ENCODE measurements at places on chromosomes 12 and 14. TPM values are rescaled to one million over a fixed set of nuclear protein-coding genes. Genes with fewer than 3 reads are reported as not detected.

- no peak for DNase-seq
Observed at GRCh38 chr14:21960636-21961035, 287.0 kb upstream of the OR4E1 start.

Gene ANG
- total RNA-seq, result not detected

Gene RAD9B
- 0.95 TPM for total RNA-seq

GRCh38 chr12:55932551-55932910, 1.6 kb downstream of the DGKA start:
- peak; percentile 82 for DNase-seq

- no peak for DNase-seq
Observed at GRCh38 chr14:35878272-35879150, 52.4 kb downstream of the BRMS1L start.

DNA sequence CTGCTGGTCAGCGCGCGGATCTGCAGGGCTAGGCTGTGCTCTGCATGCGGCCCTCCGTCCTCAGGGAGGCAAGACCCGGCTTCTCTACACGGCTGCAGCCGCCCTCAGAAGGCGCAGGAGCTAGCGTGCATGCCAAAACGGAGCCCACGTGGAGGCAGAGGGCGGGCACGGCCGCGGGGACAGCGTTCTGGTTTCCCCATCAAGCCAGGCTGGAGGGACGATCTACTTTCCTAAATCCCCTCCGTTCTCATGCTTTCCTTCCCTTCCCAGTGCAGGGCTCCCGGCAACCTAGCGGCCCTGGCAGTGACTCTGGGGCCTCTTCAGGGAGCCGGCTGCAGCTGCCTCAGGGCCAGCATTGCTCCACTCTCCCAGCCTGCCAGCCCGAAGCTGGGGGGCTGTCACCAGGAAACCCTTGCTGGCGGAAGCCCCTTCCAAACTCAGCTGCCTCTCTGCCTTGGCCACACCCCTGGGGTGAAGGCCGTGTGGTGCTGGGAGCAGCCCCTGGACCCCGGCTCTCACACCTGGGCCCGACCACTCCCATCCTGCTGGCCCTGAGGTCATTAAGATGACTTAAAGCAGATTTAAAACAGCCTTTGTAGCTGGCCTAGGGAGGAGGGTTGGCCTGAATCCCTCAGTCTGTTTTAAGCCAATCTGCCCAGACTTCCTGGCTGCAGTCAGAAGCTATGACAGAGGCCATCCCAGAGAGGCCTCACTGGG, 9.2 kb upstream of the GOLGA3 start:
- DNase-seq, result no peak

DNA sequence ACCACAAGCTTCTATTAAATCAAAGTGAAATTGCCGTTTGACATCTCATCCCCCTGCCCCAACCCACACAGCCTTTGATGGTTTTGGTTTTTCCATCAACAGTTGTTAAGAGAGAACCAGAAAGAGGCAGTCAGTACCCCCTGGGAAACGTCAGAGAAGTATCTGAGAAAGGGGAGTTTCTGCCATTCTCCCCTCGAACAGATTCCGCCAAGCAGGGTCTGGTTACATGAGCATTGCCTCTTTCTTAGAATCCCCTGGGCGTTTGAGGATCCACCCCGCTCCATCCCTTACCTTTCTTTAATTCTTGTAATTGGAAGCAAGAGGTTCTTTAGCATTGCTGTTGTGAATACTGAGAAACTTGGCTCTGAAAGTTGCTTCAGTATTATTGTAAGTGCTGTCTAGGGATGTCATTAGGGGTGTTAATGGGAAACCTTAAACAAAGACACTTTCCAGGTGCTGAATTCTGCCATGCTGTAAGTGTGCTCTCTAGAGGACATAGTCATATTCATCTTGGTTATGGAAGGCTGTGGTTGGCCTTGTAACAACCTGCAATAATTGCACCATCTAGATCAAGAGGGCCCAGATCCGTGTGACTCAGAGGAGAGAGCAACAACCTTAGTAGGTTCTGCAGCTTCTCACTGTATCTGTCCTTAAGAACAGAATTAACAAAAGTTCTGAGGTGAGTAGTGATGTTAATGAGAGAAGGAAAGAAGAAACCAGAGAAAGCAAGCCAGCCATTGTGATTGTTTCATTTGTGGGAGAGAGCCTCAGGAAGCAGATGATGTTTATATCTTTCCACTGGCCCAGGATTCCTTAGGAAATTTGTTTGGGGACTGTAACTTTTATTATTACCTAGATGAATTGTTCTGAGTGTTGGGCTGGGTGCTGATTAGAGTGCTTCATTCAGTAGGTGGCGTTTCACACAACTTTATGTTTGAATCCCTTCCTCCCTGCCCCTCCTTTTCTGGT, 9.0 kb downstream of the TMBIM6 start:
- peak; percentile 77 for DNase-seq

- DNase-seq, result no peak
Observed at GRCh38 chr12:52264435-52264825, 10.0 kb upstream of the KRT86 start.

DNA sequence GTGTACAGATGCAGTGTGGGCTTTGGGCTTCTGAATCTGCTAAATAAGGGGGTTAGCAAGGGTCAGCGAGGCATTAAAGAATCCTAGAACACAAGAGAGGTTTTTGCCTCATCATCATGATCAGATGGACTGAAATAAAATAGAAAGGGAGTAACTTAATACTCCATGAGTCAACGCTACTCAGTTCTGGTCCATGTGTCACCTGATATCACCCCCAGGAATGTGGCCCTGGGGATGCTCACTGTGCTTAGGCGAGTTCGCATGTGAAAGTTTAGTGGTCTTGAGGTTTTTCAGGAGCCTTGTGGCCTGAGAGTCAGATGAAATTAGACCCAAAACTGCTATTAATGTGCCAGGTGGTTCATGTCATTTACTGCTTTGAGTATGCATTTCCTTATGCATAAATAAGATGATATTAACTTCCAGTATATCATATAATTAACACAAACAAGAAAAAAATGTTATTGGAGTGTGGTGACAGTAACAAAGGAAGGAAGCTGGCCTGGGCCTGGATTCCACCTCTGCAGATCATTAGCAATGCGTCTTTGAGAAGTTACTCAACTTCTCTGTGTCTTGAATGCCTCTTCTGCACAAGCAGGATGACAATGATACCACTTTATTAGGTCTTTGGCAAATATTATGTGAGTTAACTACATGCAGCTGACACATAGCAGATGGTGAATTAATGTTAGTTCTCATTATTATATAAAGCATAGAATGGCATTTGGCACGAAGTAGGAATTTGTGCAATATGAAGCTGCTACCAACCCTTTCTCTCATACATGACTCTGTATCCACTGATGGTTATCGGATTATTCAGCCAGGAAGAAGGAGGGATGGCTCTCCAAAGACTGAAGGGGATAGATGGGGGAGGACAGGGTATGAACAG, 1272.6 kb downstream of the AACS start:
- DNase-seq, result no peak

Gene CIROP
- not detected for total RNA-seq

Gene PAX9
- not detected for total RNA-seq

Gene DYRK4
- 29.9 TPM for total RNA-seq

Gene AMN
- total RNA-seq, result 0.35 TPM

Gene TEX22
- 6.4 TPM for total RNA-seq

GRCh38 chr12:5846950-5847349, 98.1 kb downstream of the ANO2 start:
- DNase-seq, result no peak

DNA sequence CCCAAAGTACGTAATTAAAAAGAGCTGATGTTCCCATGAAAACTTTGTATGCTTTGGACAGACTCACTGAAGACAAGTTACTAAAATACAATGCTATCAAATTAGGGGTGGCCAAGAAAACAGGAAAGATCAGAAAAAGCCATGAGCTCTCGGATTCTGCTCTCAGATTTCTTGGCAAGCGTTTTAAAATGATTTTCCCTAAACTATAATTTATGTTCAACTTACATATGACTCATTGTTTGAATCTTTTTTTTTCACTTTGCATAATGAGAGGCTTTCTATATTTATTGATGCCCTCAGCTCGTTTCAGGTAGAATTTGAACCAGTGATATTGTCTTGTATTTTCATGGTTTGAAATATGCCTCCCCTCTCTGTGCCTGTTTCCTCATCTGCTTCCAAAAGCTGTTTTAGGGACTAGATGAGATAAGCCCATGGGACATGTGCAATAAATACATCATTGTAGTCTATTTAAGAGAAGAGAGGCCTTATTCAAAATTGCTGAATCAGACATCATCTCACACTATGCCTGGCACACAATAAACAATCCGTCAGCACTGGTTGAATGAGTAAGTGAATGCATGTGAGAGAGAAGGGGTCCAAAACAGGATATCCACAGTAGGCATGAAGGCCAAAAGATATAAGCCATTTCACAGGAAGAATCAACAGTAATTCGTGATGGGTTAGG, 4.7 kb upstream of the IPO8 start:
- DNase-seq, result no peak

DNA sequence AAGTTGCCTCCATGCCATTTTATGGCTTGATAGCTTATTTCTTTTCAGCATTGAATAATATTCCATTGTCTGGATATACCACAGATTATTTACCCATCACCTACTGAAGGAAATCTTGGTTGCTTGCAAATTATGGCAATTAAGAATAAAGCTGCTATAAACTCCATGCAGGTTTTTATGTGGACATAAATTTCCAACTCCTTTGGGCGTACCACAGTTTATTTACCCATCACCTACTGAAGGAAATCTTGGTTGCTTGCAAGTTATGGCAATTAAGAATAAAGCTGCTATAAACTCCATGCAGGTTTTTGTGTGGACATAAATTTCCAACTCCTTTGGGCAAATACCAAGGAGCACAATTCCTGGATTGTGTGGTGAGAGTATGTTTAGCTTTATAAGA, 12.6 kb upstream of the PLEKHH1 start:
- no peak for DNase-seq

DNA sequence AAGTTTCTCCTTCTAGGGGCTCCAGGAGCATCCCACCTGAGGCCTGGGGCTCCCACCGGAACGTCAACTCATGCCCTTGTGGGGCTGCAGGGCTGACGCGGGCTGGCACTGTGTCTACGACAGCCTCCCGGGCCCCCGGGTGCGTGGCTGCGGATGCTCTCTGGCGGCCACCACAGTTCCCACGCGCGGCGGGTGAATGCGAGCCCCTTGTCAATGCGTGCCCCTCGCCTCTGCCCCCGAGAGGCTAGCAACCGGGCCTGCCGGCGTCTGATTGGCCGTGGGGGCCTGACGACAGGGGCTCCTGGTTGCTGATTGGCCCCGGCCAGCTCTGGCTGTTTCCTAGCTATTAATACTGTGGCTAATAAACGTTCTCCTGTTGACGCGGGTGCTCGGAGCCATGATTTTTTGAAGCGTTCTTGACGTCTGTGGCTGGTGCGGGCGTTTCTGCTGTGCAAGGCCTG, 1.8 kb upstream of the MEG3 start:
- DNase-seq, result no peak

Gene SERPINA12
- not detected for total RNA-seq

DNA sequence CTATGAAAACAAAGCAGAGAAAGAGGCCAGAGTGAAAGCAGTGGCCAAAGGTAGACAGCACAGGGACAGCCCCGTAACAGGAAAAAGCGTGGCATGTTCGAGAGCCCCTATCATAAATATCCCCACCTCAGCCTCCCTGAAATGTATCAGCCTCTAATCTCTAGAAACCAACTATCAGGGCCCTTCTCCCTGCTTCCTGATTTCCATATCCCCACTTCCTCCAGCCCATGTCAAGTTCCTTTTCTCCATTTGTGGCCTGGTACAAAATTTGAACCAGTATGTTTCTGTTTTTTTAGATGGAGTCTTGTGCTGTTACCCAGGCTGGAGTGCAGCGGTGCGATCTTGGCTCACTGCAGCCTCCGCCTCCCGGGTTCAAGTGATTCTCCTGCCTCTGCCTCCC, 16.9 kb downstream of the DEPDC4 start:
- DNase-seq, result no peak

DNA sequence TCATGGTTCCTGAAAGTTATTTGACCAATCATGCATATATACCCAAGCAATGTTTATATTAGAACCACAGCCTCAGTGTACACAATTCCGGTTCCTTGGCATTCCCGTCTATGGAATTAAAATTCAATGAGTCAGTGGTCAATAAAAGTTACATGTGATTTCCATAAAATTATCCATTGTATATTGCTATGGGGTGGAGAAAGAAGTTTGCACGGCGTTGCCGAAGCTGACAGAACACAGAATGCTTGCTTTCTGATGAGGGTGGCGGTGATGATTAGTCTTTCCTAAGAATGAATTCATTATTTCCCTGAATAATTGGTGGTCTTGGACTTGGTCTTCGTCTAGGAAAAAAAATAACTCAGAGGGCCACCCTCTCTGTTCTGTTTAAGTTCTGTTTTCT, 214.1 kb downstream of the ANO2 start:
- no peak for DNase-seq

DNA sequence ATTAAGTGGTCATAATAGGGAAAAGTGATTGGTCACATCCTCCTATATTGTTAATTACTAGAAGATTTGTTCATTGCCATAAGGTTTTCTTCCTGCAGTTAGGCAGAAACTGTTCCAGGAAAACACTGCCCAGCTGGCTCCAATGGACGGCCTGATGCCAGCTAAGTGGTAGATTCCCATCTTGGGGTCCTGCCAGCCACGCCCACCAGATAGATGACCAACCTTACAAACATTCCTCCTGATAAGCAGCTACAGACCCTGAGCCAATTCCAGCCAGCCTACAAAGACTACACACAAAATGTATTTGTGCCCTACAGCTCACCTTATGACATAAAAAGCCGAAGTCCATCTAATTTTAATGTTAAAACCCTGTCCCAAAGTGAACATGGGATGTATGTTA, 685.9 kb upstream of the USP15 start:
- DNase-seq, result no peak

DNA sequence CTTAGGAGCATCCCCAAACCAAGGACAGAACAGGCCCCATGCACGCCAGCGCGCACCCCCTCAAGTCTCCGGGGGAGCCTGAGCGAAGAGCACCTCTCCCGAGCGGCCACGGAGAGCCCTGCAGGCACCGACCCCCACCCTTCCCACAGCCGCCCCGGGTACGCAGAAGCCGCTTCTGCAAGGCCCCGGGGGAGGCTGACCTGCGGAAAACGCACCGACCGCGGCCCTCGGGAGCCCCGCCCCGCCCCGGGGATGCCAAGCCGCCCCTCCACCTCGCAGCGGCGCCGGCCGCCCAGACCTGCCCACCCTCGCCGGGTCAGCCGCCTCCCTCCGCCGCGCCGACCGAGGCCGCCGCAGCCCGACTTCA, 385 bp downstream of the CAPRIN2 start:
- no peak for DNase-seq

Gene RIN3
- 21.6 TPM for total RNA-seq

Gene TBX5
- total RNA-seq, result not detected

DNA sequence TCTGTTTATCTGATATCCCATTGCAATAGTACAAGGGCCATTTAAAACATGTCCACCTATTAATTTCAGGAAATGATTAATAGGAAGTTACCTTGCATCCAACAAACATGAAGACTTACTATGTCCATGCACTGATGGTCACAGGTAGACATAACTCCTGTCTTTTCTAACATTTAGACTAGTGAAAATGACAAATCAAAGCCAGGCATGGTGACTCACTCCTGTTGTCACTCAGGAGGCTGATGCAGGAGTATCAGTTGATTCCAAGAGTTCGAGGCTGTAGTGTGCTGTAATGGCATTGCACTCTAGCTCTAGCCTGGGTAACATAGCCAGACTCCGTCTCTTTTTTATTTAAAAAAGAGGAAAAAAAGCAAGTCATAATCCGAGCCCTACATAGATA, 14.8 kb downstream of the HSP90B1 start:
- no peak for DNase-seq

- DNase-seq, result peak; percentile 56
Observed at GRCh38 chr12:65822732-65823512, 1.4 kb upstream of the HMGA2 start.

- DNase-seq, result peak; percentile 37
Observed at GRCh38 chr14:94342334-94342934, 19.3 kb upstream of the SERPINA6 start.
